ENCODE measurements at places on chromosomes 1 and 21.

- peak; percentile 47 for DNase-seq
These were observed 116.4 kb upstream of the KCNJ15 start for GRCh38 chr21:38140207-38140903.

GRCh38 chr1:95832370-95832769 lies 598.4 kb downstream of the RWDD3 start:
- no peak for DNase-seq

- DNase-seq = peak; percentile 44
These were observed 247.4 kb downstream of the PTBP2 start for GRCh38 chr1:96968983-96969382.

- peak; percentile 46 for DNase-seq
These were observed 37.4 kb downstream of the RASSF5 start for GRCh38 chr1:206544562-206545257.

DNA sequence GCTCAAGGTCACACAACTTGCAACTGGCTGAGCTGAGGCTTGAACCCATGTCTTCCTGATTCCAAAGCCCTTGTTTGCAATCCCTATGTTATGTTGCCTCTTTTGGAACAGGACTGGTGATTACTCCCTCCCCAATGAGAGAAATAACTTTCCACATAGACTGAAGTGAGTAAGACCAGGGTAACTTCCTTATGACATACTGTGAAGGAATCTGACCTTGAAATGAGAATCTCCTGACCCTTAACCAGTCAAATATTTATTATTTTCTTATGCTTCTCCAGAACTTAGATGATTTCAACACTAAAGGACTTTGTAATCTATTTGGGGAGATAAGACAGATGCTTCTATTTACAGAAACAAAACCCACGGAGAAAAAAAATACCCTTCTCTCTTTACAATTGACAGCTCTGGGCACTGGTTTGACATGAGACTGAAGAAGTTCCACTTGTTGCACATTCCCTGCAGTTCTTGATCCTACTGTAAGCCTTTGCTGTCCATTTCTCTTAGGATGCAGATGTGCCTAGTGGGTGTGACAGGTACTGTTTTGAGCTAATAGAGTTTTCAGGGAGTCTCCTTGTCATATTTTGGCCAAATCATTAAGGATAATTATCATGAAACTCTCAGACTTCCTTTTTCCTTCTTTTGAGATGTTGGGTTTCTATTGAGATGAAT lies 3.9 kb upstream of the RPTN start:
- DNase-seq = peak; percentile 96

Measured in fibroblast of mammary gland (primary cell).